Activated T-cell treated with anti-CD3 and anti-CD28 coated beads for 24 hours (primary cell): ENCODE measurements at places on chromosomes 4 and X.

GRCh38 chr4:6910340-6910959 is 824 bp downstream of the TBC1D14 start:
- DNase-seq: no peak

DNA sequence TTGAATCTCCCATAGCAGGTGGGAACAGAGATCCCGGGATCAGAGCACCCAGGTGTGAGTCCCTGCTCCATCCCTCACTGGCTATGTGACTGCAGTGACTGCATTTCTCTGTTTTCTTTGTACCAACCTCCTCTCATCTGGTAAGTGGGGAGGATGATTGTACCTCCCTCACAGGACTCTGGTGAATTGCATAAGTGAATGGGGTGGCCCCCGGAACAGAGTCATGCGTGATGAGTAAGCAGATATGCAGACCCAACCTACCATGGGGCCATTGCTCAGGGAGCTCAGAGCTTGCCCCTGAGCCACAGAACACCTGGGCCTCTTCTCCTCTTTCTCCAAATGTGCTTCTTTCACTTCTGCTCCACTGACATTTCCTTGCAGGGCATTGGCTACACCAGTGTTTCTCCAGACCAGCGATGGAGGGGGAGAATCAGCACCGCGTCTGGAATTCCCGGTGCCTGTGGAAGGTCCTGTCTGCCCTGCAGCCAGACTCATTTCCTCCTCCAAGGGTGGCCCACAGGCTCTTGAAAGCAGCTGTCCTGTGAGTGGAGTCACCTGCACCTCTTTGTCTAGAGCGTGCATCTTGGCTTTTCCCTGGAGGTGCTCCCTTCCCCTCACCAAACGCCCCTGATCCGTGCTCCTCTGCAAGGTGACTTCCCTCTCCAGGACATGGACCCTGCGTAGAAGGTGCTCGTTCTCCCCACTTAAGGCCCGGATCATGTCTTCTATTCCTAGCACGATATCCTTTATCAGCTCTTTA is 30.0 kb downstream of the C4orf50 start:
- no peak for DNase-seq

GRCh38 chr4:165048170-165048569 is 5.5 kb upstream of the TRIM75 start:
- no peak for DNase-seq

DNA sequence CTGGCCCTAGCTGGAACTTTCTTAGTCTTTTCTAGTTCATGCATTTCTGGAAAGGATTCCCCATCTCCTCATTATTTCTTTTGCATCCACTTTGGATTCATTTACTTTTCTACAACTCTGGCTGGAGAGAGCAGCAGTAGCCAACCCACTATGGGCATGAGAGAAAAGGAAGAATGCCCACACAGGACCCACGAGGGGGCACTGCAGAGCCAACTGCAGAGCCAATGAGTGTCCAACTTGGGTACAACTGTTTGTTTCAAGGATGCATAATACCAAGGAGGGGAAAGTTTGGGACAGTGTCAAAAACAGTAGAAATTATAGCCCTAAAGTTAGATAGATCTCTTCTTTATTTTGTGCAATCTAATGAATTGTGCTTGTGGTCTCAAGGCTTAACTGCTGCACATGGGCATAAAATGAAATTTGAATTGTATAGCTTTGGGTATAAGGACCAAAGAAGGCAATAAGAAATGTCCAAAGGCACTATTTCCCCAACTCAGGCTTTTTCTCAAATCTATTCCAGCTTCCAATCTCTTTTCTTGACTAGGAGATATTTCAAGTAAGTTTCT is 230.6 kb downstream of the NSUN7 start:
- DNase-seq: no peak

DNA sequence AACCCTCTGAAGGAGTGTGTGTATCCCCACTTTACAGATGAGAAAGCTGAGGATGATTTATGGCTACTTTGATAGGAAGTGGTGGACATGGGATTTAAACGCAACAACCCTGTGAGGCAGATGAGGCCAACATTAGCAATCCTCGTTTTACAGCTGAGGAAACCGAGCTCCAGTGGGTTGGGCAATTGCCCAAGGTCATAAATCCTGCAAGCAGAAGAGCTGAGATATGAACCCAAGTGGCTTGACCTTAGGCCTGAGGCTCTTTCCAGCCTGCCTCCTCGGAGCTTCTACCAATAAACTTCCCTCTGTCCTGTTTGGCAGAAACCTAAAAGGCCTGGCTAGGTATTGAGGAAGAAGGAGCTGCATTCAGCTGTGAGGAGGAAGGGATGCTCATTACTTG is 185.5 kb upstream of the RBPJ start:
- DNase-seq: no peak

DNA sequence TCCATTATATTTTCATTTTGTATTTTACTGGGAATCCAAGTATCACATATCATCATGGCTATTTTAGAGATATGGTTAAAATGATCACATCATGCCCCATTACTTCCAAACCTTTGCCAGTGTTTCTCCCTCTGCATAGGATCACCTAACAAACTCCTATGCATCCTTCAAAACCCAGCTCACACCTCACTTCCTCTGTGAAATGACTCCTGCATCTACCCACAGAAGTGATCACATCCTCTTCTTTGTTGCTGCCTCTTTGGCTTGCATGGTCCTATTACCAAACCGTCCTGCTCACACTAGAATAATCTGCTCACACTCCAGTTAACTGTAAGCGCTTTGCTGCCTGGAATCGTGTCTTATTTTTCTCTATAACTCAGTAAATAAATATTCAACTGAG is 74.7 kb upstream of the C4orf50 start:
- DNase-seq: no peak

DNA sequence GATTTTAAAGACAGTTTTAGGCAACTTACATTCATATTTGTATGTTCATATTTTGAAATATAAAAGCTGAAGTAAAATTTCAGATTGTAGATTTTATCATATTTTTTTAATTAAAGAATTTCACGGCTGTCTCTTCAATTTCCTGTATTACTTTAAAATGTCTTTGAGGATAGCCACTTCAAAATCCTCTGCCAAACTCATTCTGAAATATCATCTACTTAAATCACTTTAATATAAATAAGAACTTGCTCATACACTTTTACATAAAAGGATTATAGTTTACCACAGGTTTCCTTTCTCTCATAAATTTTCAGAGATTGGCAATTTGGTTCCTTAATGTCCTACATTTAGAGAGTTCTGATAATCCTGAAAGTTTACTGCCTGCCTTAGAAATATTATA is 478.2 kb downstream of the ADGRL3 start:
- DNase-seq: no peak

GRCh38 chrX:155216940-155217440 is 730 bp downstream of the VBP1 start:
- no peak for DNase-seq

- no peak for DNase-seq
These were observed 86.3 kb downstream of the EGF start for GRCh38 chr4:109998867-109999584.

GRCh38 chr4:143230683-143231082 is 46.0 kb downstream of the USP38 start:
- DNase-seq: no peak

DNA sequence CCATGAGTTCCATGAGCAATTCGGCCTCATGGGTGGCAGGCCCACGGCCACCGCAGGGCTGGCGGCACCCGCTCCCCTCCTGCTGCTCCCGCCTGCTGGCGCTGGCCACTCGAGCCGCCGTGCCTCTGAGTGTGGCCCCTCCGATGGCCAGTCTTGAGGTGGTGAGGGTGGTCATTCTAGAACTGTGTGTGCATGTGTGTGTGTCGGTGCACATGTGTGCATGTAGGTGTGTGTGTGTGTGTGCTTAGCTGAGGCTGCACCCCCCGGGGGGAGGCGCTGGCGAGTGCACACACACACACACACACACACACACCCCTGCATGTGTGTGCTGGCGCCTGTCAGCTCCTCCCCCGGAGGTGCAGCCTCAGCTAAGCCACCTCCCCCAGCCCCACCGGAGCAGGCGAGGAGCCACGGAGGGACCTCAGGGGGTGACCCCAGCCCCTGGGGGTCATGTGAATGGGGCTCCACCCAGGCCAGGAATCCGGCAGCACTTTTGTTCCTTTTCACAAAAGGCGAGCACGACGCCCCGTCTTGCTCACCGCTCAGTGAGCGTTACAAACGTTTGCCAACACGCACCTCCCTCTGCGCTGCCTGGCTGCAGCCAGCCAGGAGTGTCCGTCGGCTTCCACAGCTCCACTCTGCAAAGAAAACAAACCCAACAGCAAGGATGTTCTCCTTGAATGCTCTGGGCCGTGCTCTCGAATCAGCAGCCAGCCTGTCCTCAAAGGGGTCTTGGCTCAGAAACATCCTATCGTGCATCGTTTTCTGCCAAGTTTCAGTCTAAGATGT is 29.9 kb downstream of the FGFRL1 start:
- no peak for DNase-seq

DNA sequence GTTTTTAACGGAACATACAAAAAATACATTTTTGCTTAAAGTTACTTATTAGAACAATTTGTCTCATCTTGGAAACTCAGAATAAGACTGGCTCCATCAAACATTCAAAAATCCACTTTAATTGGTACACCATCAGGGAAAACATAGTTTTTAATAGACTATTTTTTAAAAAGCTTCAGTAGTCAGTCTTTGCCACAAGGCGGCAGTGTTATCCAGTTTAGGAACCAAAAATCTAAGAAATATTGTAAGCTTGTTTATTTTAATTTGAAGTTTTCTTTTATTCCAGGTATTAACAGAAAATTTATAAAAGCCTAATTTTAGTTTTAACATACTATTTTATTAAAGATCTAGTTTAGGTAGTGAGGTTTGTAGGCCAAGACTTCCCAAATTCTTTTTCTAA is 107.7 kb downstream of the APOOL start:
- DNase-seq: no peak

DNA sequence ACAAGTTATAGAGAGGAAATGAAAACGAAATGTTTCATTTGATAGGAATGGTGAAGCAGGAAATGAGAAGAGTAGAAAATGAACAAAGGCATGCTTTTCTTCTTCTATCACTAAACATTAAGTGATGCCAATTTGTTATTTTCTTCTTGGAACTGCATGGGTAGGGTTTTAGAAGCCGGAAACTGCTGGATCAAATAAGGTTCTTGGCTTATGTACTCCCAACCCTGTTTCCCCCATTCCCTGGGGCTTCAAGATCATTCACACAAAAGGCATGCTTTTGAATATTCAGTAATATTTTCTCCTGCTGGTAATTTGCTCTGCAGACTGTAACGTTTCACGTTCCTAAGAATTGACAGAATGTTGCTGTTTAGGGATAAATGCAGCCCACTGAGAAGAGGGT is 224.1 kb downstream of the NLGN4X start:
- DNase-seq: no peak

- DNase-seq: no peak
These were observed 978.3 kb upstream of the GRID2 start for GRCh38 chr4:91325495-91325894.

DNA sequence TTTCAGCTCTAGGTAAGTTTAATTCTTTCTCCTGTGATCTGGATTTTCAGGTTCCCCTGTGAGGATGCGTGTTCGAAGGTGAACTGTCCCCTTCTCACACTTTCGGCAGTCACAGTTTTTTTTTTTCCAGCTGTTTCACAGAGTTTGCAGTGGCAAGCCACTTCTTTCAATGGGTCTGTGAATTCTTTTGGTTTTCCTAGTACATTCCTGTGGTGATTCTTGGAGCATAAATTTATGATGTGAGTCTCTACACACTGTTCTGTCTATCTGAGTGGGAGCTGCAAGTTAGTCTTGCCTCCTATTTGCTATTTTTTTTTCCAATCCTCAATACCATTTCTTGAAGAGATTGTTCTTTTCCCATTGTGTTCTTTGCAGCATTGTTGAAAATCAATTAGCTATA is 595.5 kb downstream of the RAPGEF2 start:
- DNase-seq: no peak

GRCh38 chrX:3518870-3519269 is 172.4 kb upstream of the MXRA5 start:
- DNase-seq: no peak

GRCh38 chr4:78630615-78631014 is 79.0 kb downstream of the ANXA3 start:
- DNase-seq: no peak

DNA sequence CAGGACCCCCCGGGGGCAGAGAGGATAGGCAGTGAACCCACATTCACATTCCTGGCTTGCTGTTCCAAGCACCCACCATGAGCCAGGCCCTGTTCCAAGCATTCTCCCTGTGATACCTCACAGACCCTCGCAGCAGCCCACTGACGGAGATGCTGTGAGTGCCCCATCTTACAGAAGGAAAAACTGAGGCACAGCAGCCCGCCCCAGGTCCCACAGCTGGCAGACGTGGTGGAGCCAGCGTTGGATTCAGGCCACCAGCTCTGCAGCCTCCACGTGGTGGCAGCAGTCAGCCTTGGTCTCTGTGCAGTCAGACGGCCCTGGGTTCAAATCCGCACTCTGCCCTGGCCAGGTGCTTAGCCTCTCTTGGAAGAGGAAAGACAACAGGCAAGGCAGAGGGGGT is 16.8 kb downstream of the MAN2B2 start:
- no peak for DNase-seq

GRCh38 chr4:185399466-185399865 is 2.8 kb downstream of the ANKRD37 start:
- DNase-seq: no peak

- no peak for DNase-seq
These were observed 38.9 kb downstream of the WDR1 start for GRCh38 chr4:10077483-10078335.

GRCh38 chr4:41561244-41561643 is 23.3 kb downstream of the LIMCH1 start:
- no peak for DNase-seq

DNA sequence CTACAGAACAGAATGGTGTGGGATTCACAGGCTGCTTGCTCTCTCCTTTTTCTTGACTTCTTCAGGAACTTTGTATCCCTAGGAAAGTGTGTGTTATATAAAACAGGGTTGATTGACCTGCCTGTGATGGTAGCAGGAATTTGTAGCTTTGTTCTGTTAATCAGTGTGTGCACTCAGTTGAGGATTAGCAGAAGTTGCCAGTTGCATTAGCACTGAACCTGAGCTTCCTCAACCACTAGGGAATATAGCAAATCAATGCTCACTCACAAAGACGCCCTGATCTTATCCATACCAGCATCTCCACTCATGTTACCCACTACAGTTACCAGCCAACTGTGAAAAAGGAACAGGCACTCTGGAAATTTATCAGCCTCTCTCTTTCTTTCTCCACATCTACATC is 319.1 kb upstream of the EMCN start:
- DNase-seq: no peak
